Uterus (tissue), 4 donors: ENCODE measurements at places on chromosomes 6 and 20.

GRCh38 chr6:99641270-99641669, 34.6 kb downstream of the PRDM13 start:
- no peak for DNase-seq

- DNase-seq, result no peak
These were observed 189.6 kb downstream of the MYLK4 start for GRCh38 chr6:2560917-2561698.

DNA sequence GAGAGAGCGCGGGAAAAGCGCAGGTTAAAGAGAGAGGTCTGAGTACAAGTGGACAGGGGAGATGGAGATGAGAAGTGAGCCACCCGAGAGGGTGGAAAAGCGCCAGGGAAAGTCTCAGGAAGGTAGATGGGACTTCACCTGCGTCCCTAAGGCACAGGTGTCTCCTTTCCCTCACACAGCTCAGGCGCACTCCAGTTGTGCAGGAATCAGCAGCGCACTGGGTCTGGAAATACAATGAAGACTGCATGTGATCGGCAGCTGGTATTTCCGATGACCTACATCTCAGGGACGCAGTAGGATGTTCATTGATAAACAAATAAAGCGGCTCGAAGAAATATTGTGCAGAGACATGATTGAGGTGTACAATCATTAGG, 432 bp upstream of the KHDRBS2 start:
- DNase-seq, result no peak

GRCh38 chr20:5844063-5844681, 94.0 kb downstream of the SHLD1 start:
- DNase-seq, result no peak

- no peak for DNase-seq
These were observed 275.2 kb downstream of the GMDS start for GRCh38 chr6:1970151-1970561.

DNA sequence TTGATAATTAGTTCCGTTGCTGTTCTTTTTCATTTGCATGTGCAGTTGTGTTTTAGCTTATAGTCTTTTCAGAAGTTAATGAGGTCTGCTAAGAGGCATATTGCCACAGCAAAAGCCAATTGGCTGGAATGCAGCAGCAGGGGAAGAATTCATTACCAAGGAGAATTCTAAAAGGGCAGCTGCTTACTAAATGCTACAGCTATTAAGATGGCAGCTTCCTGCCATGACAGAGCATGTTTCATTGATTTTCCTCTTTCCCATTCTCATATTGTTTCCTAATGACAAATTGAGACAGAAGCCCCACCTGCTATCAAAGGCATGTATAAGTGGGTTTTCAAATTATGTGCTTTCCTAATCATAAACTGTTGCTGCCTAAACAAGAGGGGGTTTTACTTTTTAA, 66.6 kb downstream of the CLVS2 start:
- DNase-seq, result no peak

GRCh38 chr20:5749952-5750779, at the start of gene SHLD1:
Gene SHLD1 (plus strand): TSS chr20:5750401. CDS start chr20:5772866, 22,465 bp downstream.
- DNase-seq, result peak; percentile 81
